ENCODE measurements at places on chromosomes 3 and 15.

GRCh38 chr3:100970477-100970990, 22.7 kb downstream of the ABI3BP start:
- no peak for DNase-seq

DNA sequence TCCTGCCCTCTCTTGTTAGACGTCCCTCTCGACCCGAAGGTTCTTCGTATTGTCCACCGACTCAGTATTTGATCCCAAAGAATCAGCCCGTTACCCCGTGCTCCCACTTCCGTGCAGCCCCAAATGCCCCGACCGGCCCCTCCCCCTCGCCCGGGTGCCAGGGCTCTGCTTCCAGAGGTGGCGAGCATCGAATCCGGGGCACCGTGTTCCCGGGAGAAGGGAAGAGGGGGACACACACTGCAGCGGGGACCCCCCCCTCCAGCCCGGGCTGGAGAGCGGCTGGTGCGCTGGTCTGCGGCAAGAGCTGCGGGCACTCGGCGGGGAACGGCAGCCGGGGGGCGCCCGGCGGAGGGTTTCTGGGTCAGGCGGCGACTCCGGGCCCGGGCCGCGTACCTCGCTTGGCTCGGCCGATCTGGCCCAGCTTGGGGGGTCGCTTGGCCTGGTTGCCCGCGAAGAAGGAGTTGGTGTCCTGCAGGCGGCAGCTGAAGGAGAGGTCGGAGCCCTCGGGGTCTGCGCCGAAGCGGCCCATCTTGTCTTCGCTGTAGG, 556 bp downstream of the CAMK2N2 start:
- no peak for DNase-seq

DNA sequence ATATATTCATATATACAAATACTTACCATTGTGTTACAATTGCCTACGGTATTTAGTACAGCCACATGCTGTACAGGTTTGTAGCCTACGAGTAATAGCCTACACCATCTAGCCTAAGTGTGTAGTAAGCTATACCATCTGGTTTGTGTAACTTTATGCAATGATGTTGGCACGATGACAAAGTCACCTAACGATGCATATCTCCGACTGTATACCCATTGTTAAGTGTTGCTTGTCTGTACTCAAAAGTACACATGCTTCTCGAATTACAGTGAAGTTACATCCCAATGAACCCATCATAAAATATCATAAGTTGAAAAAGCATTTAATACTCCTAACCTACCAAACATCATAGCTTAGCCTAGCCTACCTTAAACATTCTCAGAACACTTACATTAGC, 327.1 kb downstream of the KBTBD8 start:
- no peak for DNase-seq

- no peak for DNase-seq
These were observed 17.9 kb downstream of the NR2F2 start for GRCh38 chr15:96348112-96349027.

- no peak for DNase-seq
These were observed 282.5 kb upstream of the TRIM42 start for GRCh38 chr3:140395134-140396075.

GRCh38 chr3:31815006-31815405, 166.1 kb downstream of the OSBPL10 start:
- no peak for DNase-seq

DNA sequence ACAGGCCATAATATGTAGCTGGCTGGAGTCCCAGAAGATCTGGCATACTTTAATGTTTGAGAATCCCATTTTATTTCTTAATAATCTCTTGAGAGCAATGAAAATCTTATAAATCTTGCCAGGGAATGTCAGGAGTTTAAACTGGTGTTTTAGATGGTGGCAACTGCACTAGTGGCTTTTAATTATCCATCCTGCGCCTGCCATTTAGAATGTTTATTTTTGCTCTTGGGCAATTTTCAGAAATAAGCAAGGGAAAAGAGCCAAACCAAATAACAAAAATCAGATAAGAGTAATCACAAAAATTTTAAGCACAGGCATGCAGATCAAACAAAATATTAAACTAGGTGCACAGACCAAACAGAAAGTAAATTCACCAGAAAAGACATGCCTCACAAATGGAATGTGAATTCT, 41.9 kb upstream of the UBP1 start:
- DNase-seq = no peak

- DNase-seq = peak; percentile 33
These were observed 33.9 kb upstream of the C15orf39 start for GRCh38 chr15:75167588-75168350.

- no peak for DNase-seq
These were observed 557 bp downstream of the TFG start for GRCh38 chr3:100709842-100710260.

DNA sequence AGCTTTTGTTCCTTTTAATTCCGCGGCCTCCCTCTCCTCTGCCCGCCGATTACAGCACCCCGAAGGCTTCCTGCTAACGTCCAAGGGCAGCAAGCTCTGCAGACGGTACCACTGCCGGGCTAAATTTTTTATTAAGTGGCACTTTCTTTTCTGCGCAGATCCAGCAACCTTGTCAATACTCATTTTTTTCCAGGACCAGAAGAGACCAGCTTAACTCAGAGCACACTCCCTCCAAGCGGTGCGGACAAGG, 542 bp upstream of the MEIS2 start:
- DNase-seq = no peak

- DNase-seq = no peak
These were observed 289.1 kb upstream of the MCTP2 start for GRCh38 chr15:93942269-93942694.

GRCh38 chr15:69893086-69893485, 204.6 kb downstream of the TLE3 start:
- no peak for DNase-seq

- no peak for DNase-seq
These were observed 218.2 kb downstream of the ATP8B4 start for GRCh38 chr15:49900903-49901235.

All from T-helper 1 cell (primary cell).